ENCODE measurements at places on chromosomes 7 and 10.

DNA sequence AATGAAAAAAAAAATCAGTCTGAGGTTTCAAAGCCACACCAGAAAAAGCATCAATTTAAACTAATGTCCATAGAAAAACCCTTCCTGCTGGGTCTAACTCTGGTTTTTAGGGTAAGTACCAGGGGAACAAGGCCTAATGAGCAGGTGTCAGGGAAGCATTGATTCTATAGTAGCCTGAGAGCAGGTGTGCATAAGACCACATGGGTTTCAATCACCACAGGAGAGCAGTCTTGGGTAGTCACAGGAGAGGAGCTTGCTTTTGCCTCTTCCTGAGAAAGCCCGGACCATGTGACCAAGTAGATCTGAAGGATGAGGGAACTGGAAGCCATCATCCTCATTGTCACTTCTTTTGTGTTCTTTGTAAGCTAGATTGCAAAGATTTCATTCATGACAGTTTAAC, 66.3 kb upstream of the AGK start:
- no peak for DNase-seq

GRCh38 chr10:122587098-122587760, 26.7 kb downstream of the DMBT1 start:
- DNase-seq: no peak

- DNase-seq: no peak
These were observed 1.2 kb downstream of the PARP12 start for GRCh38 chr7:140061607-140061930.

- DNase-seq: no peak
These were observed 4.0 kb upstream of the MRPS24 start for GRCh38 chr7:43873300-43873699.

DNA sequence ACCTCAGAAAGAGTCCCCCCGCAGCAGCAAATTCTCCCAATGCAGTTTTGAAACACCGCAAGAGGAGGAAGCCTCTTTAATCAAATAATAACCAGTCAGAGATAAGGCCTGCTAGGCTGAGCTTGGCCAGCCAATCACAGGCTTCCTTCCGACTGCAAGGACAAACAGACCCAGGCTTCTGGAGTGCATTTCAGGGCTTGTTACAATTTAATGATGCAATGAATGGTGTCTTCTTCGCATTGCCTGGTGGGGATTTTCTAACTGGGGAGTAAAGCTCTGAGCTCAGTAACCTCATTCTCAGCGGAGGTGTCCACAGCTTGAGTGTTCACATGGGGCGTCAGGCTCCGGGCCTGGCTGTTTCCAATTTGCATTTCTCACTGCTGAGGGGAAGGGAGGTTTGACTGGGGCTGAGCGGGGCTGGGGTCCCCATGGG, 31.8 kb upstream of the GPAM start:
- DNase-seq: no peak

- DNase-seq: no peak
These were observed 16.9 kb downstream of the PRF1 start for GRCh38 chr10:70585578-70586169.

DNA sequence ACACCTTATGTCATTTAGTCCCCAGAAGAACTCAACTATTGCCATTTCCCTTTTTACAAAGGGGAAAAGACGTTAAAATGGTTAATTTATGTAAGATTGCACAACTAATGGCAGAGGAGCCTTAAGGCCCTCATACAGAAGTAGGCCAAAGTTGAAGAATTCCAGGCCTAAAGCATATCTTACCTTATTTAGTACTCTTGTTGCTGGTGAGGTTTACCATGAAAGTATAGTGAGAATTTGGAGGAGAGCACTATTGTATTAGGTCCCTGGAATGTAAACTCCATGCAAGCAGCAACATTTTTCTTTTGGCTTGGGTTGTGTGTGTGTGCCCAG, 731 bp upstream of the CRPPA start:
- no peak for DNase-seq

GRCh38 chr10:18664841-18665478, 5.7 kb downstream of the ARL5B start:
- DNase-seq: no peak

DNA sequence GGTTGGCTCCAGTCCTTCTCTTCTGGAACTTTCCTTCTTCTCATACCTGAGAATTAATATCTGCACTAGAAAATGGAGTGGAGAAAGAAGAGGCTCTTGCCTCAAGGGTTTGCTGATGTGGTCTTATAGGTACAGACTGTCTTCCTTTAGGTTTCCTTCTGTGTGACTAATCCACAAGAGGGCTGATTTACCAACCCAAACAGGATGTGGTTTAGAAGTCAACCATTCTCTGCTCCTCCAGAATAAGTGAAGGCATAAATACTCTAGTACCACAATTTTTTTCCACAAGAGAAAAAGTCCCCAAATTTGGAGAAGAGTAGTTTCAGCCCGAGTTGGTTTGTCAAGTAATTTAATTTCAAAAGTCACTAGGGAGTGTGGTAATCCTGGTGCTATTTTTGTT, 85.8 kb downstream of the NRP1 start:
- DNase-seq: no peak

DNA sequence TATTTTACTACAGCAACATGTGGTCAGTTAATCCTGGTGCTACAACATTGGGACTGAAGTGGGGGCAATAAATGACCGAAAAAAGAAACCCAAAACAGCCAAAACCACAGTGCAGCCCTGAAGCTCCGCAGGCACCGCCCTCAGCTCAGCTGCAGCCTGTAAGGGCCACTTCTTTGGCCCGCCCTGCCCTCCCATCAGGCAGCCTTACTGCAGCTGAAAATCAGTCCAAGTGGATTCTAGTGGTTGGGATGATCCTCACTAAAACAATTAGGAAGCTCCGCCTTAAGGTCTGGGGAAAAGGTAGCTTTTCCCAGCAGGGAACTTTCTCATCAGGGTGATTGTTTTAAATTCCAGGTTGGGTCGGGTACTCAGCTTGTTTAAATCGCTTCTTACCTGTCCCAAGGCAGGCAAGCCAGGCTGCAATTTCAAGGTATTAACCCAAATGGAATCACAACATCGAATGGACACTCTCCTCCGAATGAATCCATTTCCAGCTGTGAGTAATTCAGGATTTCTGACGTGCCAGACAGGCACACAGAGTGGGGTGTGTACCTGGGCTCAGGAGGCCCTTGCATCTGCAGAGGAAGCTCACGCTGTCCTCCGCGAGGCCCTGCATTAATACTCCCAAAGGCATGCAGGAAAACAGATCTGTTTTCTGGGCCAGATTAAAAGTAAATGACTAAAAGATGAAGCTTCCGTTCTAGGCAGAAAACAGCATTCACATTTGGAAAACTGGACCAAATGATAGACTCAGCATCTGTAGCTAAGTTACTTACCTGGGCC, 104.3 kb downstream of the CREB5 start:
- DNase-seq: no peak

DNA sequence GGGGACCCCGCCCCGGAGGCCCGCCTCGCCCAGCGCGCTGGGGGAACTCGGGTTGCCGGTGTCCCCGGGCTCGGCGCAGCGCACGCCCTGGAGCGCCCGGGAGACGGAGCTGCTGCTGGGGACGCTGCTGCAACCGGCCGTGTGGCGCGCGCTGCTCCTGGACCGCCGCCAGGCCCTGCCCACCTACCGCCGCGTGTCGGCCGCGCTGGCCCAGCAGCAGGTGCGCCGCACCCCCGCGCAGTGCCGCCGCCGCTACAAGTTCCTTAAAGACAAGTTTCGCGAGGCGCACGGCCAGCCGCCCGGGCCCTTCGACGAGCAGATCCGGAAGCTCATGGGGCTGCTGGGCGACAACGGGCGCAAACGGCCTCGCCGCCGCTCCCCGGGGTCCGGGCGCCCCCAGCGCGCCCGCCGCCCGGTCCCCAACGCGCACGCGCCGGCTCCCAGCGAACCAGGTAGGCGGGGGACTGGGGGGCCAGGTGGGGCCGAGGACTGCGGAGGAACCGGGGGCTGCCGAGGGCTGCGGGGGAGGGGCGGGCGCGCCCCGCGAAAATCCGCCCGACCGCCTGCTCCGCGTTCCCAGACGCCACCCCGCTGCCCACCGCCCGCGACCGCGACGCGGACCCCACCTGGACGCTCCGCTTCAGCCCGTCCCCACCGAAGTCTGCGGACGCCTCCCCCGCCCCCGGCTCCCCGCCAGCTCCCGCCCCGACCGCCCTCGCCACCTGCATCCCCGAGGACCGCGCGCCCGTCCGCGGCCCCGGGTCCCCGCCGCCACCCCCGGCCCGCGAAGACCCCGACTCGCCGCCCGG, 574 bp downstream of the UTF1 start:
- DNase-seq: no peak

- DNase-seq: no peak
These were observed 57.1 kb downstream of the SYPL1 start for GRCh38 chr7:106054971-106055532.

GRCh38 chr10:127928021-127928806, 21.3 kb downstream of the PTPRE start:
- no peak for DNase-seq

GRCh38 chr7:51224811-51225595, 91.6 kb downstream of the COBL start:
- no peak for DNase-seq

DNA sequence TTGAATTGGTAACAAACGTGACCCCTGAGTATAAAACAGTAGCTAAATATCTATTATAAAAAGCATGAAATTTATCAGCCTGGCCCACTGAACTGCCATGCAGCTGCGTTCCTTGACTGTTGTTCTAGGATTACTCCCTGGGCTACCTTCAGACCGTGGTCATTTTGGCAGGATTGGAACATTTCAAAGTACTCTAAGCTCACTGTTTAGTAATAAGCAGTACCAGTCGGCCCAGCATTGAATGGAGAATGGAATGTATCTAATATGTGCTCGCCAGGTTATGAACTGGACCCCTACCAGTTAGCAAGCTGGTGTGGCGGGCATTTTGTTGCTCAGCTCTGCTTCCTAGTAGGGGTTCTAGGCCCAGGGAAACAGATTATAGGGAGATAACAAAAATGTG, 112.2 kb downstream of the SEMA3C start:
- DNase-seq: no peak

- DNase-seq: no peak
These were observed 71.6 kb upstream of the ZNF746 start for GRCh38 chr7:149569025-149569725.

GRCh38 chr7:33192695-33193291, 63.4 kb downstream of the BBS9 start:
- no peak for DNase-seq

DNA sequence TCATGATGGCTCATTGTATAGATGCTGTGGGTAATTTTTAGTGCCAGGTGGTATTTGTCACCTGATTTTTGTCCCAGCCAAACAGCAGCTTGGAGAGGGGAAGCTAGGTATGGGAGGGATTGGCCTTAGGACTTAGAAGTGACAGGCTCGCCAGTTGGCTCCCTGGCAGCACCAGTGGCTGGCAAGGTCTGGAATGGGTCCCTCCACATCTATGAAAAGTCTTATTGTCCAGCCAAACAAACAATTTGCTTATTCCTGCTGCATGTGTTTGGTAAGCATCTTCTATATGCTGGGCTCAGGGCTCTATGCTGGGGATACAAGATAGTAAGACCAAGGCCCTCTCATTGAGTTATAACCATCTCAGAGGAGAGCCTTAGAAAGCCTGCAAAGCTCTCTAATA, 42.5 kb downstream of the SORCS3 start:
- DNase-seq: no peak

GRCh38 chr10:59879363-59879913, 26.9 kb downstream of the CCDC6 start:
- no peak for DNase-seq

GRCh38 chr7:149588930-149589329, 91.3 kb upstream of the ZNF746 start:
- no peak for DNase-seq

DNA sequence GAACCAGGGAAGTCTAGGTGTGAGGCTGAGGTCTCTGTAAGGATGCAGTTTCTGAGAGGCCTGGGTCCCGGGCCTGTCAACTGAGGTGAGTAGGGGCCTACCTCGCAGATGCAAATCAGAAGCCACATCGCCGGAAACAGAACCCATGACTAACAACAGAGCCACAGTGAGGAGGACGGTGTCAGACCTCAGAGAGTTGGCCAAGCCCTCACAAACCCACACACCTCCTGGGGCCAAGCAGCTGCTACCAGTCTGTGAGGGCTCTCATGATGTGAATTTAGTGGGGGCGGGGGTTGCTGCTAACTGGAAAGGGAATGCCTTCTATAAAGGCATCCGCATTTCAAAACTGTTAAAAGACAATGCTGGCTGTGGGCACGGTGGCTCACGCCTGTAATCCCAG, 103.0 kb downstream of the COBL start:
- DNase-seq: no peak

DNA sequence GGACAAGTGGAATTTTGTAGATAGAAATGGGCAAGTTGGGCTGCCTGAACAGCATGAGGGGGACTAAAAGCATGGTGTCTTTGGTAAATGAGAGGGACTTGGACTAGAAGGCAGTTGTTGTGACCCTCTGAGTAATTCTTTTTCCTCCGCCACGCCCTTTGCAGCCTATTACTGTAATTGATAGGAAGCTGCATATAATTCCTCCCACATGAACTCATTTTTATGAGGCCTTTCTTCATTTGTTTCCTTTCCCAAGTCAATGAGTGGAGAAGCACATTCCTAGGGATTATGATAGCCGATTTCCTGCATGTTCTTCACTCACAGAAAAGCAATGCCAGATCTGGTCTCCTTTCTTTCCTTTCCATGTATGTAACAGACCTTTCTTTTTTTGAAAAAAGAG, 27.7 kb downstream of the ZSCAN25 start:
- DNase-seq: no peak

DNA sequence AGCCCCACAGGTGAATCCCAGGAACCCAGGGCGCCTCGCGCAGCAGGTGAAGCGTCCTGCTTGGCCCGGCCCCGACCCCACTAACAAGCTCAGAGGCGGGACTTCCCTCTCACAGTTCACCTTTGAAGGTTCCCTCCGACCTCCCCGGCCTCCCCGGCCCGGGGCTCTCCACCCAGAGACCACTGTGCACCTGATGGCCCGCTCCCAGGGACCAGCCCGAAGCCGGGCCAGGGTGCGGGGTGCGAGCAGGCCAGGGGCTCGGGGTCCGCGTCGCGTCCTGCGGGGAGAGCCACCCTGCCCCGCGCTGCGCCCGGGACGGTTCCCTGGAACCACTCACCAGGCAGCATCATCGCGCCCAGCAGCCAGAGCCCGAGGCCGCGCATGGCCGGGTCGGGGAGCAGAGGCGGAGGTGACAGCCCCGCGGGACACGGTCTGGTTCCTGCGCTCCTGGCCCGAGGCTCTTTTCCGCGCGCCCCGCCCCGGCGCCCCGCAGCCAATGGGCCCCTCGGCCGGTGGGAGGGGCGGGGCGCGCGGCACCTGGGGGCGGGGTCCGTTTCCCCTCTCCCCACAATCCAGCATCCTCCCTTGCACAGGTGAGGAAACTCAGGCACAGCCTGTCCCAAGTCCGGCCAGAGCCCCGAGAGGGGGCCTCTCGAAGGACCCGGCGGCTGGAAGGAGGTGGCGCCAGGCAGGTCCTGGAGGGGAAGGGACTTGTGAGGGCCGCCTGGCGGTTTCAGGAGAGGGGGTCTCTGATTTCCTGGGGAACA, at the start of gene ADAM8:
Gene ADAM8 (minus strand): TSS at position 434 of the 767 bp plus-strand sequence. CDS start 51 bp downstream, at position 383.
- no peak for DNase-seq

GRCh38 chr7:1714583-1715330, 44.7 kb downstream of the ELFN1 start:
- no peak for DNase-seq

DNA sequence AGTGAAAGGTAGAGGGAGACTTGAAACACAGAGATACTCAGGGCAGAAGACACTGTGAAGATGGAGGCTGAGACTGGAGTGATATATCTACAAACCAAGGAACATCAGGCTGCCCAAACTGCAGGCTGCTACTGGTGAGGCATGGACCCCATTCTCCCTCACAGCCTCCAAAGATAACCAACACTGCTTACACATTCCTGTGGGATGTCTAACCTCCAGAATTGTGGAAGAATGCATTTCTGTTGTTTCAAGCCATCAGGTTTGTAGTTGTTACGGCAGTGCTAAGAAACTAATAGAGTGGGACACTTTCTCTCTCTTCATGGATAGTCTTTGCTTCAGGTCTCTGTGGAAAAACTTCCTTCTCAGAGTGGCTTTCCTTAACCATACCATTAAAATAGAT, 182.6 kb upstream of the TMEM106B start:
- no peak for DNase-seq
